ENCODE measurements at places on chromosomes 11 and 22. TPM values are rescaled to one million over a fixed set of nuclear protein-coding genes. Genes with fewer than 3 reads are reported as not detected.

GRCh38 chr11:44617671-44618461 is 52.4 kb downstream of the CD82 start:
- DNase-seq, result no peak

- no peak for DNase-seq
Measured at GRCh38 chr11:40129266-40129665, 1330.2 kb downstream of the LRRC4C start.

DNA sequence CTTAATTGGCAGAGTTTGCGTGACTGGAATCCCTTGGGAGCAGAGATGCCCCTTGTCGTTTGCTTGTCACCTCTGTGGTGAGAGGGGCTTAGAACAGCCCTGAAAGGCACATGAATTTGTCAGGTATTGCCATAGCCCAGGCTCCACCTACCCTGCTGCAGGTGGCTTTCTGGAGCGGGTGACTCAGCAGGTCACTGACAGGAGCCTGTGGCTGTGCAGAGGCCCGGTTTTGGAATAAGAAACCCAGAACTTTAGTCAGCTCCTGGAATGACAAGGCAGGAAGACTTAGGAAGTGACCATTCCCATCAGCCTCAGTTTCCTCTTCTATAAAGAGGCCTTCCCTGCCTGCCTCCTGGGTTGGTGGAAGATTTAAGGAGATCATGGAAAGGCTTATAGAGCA is 539.7 kb downstream of the INSC start:
- DNase-seq, result no peak

DNA sequence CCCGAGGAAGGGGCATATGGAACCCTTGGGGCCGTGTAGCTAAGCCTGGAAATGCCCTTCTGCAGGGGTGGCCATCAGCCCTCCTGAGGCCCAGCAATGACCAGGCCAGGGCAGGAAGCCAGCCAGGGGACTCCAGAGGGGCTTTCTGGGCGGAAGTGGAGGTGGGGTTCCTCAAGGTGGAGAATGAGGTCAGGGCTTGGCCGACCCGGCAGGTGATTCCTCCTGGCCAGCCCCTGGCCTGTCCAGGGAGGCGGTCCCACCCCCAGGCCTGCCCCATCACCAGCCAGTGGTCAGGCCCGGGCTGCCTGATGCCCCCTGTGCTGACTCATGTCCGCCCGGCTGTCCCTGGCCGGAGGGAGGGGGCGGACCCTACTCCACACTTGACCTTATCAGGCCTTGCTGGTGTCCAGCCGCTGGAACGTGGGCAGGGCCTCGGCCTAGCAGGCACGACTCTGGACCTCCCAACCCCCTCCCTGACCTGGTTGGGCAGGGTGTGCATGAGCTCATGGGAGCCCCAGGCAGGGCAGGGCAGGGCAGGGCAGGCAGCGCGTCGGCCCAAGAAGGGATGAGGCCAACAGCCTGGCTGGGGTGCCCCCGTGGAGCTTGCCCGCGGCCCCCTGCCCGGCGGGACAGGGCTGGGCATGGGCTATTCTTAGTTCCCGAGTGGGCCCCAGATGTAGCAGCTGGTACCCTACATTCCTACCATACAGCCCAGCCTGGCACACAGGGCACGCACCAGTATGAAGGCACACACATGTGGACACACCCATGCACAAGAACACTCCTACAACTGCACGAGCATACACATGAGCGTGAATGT is 35.9 kb downstream of the RPL3 start:
- DNase-seq, result peak; percentile 51

DNA sequence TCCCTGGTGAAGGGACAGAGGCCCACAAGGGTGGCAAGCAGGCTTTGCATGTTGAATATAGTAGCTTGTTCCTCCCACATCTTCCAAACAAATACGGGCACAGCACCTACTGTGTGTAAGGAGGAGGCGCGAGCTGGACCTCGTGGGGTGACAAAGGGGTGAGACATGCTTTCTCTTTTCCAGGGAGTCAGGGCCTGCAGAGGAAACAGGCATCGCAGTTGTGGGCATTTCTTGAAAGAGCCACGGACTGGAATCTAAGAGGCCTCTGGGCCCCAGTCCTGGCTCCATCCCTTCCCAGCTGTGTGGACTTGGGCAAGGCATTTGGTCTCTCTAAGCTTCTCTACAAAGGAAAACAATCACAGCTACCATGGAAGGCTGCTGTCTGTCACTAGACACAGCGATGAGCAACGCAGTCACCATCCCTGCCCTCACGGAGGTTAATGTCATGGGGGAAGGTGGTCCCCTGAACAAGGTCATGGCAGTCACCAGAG is 13.0 kb upstream of the CDC42EP1 start:
- no peak for DNase-seq

- DNase-seq, result no peak
Measured at GRCh38 chr22:25370322-25370721, 150.9 kb downstream of the CRYBB2 start.

DNA sequence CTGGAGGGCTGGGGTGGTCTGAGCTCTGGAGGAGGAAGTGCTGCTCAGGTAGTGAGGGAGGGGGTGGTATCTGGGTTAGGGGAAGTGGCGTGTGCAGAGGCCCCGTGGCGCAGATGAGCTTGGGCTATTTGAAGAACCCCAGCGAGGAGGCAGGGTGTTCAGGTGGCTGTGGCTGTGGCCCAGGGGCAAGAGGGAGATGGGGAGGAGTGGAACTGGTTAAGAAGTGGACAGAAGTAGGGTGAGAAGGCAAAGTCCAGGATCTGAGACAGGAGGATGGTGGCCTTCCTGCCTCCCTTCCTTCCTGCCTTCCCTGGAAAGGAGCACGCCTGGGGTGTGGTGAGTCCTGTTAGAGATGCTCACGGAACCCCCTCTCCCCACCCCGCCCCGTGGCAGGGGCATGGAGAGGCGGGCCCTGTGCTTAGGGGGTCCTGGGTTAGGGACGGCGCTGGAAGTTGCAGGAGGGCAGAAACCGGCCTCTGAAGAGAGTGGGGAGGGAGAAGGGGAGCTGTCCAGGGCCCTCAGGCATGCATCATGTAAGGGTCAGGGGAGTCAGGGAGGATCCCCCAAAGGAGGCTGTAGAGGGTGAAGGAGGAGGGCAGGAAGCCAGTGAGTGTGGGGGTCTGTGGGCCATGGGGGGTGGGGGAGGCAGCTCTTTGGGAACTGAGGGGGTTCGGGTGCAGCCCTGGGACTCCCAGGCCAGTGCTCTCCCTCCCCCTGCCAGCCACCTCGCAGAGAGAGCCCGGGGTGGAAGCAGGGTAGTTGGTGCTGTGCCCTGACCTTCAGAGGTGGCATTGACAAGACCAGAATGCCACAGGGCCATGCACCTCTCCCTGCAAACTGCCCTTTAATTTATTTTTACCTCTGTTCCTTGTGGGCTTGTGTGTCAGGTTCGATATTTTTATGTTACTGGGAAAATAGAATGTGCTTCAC is 63.7 kb upstream of the PARVG start:
- DNase-seq, result no peak

- DNase-seq, result no peak
Measured at GRCh38 chr11:86798988-86799387, 1.4 kb upstream of the PRSS23 start.

DNA sequence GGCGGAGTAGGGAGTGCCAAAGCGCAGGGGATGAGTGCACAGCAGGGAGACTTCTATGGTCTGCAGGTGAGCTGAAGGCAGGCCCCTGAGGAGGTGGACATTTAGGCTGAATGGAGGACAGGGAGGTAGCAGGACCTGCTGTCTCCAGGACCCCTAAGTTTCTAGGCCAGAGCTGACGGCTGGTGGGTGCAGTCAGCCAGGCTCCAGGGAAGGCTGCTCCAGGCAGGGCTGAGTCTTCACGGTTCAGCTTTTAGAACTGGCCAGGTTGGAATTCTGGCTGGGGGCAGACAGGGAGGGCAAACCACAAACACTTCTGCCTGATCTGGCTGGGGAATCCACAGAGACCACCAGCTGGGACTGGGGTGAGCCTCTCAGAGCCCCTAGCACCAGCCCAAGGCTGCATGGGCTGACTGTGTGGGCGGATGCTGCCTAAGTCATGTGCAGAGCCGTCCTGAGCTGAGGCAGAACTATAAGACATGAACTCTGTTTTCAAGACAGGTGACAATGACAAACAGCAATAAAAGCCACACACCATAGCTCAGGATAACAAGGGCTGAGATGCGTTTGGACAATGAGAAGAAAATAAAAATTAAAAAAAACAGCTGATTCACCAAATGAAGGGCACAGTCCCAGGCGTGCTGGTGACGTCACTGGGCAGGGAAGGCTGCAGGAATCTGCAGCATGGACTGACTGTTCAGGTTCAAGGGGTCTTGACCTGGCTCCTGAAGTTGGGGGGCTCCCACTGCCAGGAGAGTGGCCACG is 10.4 kb upstream of the MALAT1 start:
- DNase-seq, result peak; percentile 75

DNA sequence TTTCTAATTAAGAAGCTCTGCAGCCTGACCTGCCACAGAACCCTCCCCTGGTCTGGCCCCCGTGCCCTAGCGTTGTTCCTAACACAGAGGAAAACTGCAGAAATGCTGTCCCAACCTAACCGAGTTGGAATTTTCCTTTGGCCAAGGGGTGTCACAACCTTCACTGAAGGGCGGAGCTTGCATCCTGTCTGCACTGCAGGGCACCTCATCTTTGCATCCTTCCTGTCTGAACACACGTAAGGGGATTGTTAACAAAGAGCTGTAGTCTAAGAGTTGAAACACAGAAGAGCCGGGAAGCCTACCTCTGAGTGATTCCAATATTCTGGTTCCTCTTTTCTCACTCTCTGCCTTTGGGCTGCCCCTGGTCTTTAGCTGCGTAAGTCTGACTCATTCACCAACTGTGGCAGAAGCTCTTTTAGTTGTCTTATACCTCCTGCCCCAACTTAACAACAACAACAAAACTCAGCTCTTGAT is 1.6 kb downstream of the DIXDC1 start:
- DNase-seq, result no peak

- DNase-seq, result no peak
Measured at GRCh38 chr22:31305194-31305593, 12.9 kb upstream of the PIK3IP1 start.

- DNase-seq, result no peak
Measured at GRCh38 chr11:27861706-27862430, 161.6 kb upstream of the BDNF start.

- DNase-seq, result no peak
Measured at GRCh38 chr11:10108915-10109680, 184.9 kb downstream of the SBF2 start.

- peak; percentile 66 for DNase-seq
Measured at GRCh38 chr22:44025171-44026065, 1.3 kb downstream of the PARVB start.

- DNase-seq, result no peak
Measured at GRCh38 chr11:31652528-31652927, 143.0 kb downstream of the ELP4 start.

- DNase-seq, result no peak
Measured at GRCh38 chr11:88292171-88292843, 45.2 kb downstream of the CTSC start.

GRCh38 chr11:15370495-15371147 is 255.9 kb downstream of the INSC start:
- no peak for DNase-seq

RAG1 gene
- 1.2 TPM for total RNA-seq

OR8A1 gene
- not detected for total RNA-seq

OR8D1 gene
- total RNA-seq, result not detected

KCNJ1 gene
- not detected for total RNA-seq

TMPRSS4 gene
- total RNA-seq, result 318 TPM

HBG2 gene
- not detected for total RNA-seq

CREB3L1 gene
- total RNA-seq, result 118 TPM
